Anterior cingulate cortex (tissue), 58 donors: ENCODE measurements at places on chromosomes 1 and 21.

DNA sequence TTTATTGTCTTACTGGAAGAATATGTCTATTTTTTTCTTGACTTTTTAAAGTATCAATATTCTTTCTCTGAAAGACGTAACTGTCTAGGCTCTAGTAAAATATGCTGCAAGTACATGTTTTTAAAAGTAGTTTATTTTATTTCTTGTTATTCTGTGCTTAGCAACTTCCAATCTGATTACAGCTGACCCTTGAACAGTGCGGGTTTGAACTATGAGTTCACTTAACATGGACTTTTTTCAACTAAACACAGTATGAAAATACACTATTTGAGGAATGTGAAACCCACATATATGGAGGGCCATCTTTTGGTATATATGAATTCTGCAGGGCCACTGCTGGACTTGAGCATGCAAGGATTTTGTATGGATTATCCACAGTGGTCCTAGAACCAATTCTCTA, 26.8 kb downstream of the GBP6 start:
- DNase-seq: no peak

DNA sequence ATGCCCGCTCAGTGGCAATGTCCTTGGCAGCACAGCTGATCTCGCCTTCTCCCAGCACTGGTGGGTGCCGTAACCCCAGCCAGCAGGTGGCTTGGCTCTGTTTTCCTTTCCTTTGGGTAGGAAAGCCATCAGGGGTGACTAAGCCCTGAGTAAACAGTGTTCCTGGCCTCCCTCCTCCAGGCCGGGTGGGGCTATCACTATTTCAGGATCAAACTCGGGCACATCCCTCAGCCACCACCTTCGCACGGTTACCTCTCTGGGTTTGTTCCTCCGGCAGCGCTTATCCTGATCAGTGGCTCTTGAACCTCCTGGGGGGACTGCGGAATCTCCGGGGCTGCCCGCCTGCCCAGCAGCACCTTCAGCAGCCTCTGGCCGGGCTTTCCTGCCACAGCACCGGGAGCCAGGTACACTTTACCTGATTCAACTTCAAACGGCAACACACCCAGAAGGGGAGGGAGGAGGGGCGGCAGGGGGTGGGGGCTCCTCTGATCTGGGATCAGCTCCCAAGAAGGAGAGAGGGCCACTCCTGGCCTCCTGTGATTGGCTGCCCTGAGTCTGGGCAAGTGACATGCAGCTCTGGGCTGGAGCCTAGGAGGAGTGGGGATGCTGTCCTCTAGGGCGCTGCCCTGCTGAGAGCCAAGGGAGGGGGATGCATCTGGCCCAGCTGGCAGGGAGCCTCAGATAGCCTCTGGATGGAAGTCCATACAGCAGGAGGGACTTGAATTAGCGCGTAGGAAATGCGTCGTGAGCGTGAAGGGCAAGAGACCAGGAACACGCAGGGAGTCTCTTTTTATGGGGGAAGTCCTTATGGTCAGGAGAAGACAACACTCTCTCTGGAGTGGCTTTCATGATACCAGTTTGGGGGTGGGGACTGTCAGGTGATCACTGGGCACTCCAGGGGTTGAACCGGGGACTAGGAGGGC, at the start of gene ASCL5:
ASCL5 (minus strand) TSS at position 353 of the 923 bp plus-strand sequence. CDS start 11,812 bp downstream, outside the sequence.
- no peak for DNase-seq

DNA sequence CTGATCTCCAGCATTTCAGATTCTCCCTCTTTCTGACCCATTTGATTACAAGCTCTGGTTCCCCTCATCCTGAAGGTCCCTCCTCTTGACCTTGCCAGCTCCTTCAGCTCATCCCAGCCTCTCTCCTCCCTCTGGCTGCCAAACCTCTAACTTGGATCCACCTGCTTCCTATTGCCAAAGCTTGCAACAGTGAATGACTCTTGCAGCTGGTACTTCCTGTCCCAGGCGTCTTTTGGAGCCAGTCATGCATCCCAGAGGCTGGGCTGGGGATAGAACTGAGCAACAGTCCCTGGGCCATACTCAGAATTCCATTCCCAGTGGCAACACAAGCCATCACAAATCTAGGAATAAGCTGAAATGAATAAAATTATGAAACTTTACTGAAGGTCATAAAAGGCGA, 27.7 kb upstream of the SPOCD1 start:
- no peak for DNase-seq

- DNase-seq: no peak
These were observed 157.3 kb upstream of the RUNX1 start for GRCh38 chr21:35206141-35207125.

DNA sequence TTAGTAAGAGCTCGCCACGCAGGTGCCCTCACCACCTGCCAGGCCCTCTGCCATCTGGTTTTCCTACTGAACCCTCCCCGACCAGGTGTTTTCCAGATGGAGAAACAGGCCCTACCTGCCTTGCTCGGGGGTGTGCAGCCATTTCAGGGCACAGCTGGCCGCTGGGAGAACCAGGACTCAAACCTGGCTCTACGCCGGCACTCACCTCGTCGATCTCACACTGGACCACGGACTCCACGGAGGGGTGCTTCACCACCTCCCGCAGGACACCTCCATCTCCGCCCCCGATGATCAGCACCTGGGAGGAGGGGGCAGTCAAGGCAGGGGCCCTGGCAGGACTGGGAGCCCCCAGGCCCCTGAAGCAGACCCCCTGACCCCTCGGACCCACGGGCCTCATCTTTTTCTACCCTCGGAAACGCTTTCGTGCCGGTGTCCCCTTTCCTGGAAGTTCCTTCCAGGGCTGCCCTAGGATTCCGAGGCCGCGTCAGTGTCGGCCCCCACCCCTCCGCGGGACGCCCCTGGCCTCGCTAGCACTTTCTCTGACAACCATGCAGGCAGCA, 1.1 kb downstream of the SRM start:
- DNase-seq: no peak

DNA sequence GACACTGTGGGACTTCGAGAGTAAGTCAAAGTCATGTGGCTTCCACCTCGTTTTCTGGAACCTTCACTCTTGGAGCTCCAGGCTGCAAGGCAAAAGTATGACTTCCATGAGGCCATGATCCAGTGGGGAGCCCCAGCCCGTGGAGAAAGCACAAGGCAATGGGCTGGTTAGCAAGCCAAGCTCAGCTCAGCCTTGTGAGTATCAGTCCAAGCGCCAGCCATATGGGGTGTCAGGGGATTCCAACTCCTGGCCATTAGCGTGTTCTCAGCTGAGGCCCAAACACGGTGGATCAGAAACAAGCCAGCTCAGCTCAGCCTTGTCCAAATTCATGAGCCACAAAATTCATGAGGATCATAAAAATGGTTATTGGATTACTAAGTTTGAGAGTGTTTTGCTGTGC, 261.0 kb downstream of the RHOU start:
- DNase-seq: no peak

DNA sequence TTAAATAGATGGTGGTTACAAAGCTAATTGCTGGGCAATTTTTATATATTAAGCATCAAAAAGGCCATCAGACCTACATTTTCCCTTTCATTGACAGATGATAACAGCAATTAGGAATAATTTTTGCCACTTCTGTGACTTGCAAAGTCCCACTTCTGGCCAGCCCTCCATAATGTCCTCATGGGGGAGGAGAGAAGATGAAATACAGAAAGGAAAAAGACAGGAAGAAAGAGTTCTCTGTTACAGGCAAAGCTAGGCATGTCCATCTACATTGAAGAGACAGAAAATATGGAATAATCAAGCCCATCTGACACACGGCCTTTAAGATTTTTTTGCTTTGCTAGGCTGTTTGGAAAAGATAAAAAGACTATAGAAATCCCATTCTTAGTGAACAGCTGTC, 108.0 kb downstream of the ENAH start:
- DNase-seq: no peak

GRCh38 chr1:212235857-212236256, 49.4 kb upstream of the PPP2R5A start:
- no peak for DNase-seq

DNA sequence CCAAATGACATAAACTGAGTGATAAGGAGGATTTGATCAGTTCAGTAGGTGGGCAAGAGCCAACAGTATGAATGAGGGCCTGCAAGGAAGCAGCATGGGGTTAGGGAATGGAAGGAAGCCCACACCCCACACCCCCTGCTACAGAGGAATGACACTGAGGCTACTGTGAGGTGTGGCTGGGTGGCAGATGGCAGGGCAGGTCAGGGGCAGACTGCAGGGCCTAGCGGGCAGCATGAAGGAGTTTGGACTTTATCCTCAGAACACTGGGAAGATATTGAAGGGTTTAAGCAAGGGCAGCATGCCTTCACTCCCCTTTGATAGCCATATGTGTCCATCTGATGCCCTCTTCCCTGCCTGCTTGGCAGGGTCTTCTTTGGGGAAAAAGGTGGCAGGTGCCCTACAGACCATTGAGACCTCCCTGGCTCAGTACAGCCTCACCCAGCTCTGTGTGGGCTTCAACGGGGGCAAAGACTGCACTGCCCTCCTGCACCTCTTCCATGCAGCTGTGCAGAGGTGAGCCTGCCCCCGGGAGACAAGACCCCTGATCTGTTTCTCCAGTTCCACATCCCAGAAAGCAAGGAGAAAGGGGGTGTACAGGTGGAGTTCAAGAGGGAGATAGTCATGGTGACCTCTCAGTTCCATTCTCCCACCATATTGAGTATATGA, 4.1 kb upstream of the LENEP start:
- no peak for DNase-seq

DNA sequence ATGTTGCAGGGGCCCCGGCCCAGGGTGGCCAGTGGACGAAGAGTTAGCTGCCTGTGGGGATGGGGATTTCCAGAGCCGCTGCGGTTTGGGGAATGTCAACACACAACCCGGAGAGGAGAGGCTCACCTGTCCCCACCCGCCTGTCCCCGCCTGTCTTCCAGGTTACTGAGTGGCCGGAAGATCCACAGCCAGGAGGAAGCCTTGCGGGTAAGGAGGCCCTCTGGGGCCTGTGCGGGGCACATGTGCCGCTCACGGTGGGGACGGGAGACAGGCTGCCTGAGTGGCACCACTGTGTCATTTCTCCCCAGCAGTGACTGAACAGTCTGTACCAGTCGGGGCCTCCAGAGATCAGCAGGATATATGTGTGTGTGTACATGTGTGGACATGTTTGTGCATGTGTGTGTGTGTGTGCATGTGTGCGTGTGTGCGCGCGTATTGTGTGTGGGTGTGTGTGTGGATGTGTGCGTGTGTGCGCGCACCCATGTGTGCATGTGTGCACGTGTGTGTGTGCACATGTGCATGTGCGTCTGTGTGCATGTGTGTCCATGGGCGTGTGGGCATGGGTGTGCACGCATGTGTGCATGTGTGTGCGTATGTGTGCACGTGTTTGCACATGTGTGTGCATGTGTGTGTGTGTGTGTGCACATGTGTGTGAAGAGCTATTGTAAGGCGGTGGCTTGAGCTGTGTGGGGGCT, 25.6 kb downstream of the CSTB start:
- no peak for DNase-seq

GRCh38 chr1:47211796-47212269, 20.2 kb downstream of the TAL1 start:
- DNase-seq: peak; percentile 23

- no peak for DNase-seq
These were observed 172.8 kb downstream of the ZNF281 start for GRCh38 chr1:200237066-200237465.

DNA sequence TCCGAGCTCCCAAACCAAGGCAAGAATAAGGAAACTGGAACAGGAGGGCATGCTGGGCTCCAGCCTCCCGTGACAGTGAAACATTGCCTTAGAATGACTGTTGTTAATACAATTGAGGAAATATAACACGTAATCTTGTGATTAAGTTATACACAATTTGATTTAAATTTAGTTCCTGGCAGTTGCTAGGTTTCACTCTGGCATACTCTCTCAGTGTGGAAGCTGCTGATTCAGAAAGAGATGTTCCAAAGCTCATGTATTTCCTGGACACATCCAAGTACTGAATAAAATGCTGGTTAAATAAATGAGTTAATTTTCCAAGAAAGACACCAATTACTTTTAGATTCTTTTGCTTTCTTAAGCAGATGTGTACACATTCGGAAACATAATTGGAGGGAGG, 176.1 kb downstream of the GRIK1 start:
- no peak for DNase-seq

GRCh38 chr1:68975212-68975933, 478.5 kb upstream of the DEPDC1 start:
- DNase-seq: no peak

GRCh38 chr1:38138498-38139233, 92.1 kb upstream of the POU3F1 start:
- DNase-seq: peak; percentile 45

GRCh38 chr1:226990133-226990716, 50.1 kb downstream of the COQ8A start:
- DNase-seq: no peak

GRCh38 chr21:27643326-27643725, 676.4 kb upstream of the ADAMTS5 start:
- DNase-seq: no peak

DNA sequence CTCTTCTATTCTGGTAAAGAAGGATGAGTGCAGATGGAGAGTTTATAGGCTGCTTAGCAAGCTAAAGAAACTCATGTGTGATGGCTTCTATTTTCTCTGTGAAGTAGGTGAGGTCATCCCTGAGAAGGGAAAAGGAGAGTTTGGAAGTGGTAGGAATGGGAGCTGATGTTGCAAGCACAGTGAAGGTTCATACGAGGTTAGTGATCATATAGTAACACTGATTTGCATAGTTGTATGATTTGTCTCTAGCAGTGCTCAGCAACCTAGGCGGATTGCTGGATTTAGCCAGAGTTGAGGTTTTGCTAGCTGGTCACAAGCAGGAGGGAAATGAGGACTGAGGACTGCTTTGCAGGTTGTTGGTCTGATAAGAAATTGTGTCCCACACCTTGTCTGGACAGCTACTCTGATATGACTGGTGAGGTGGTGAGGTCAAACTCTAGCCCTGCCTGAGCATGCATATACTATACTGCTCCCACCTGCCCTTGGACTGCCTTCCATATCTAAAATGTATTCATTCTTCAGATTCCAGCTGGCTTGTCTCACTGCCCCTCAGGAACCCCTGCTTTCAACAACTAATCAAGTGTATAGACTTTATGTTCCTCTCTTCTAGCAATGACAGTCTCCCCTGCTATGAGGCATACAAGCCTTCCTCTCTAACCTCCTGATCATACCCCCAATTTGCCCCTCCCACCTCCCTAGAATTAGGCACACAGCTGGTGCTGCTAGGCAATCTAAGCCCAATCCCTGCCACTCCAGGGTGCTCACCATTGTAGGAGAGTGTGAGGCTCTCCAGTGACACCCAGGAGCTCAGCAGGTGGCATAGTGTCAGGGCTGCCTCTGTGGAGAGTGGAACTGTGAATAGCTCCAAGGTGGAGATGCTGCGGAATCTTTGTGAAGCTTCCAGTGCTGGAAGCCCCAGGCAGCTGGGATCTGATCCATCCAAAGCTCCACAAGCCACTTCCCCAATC, 18.5 kb downstream of the LRRC41 start:
- DNase-seq: no peak

- no peak for DNase-seq
These were observed 24.5 kb downstream of the TMPRSS2 start for GRCh38 chr21:41483415-41483814.

DNA sequence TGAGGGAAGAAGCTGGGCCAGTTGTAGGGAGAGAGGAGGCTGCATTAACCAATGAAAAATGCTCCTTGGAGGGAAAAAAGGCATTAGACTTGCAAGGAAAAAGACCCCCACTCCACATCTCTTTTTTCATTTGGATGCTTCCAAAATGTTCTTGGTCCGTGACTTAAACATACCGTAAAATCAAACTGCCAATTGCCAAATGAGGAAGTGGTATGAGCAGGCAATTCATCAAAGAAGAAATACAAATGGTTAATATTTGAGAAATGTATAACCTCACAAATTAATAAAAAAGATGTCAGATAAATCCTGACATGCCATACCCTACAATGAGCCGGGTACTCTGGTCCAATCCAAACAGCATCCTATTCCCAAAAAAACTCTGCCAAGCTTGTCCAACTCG, 30.6 kb downstream of the KANK4 start:
- DNase-seq: no peak

- DNase-seq: no peak
These were observed 16.0 kb upstream of the GBP1 start for GRCh38 chr1:89081005-89081404.
